ENCODE measurements at places on chromosomes 2 and 18. TPM values are rescaled to one million over a fixed set of nuclear protein-coding genes. Genes with fewer than 3 reads are reported as not detected.
A peak's percentile ranks its signal among the peaks of the same experiment; 100 is the strongest.

The LHCGR gene
- not detected for total RNA-seq

The SERPINB12 gene
- total RNA-seq = not detected

The ARHGEF33 gene
- 0.34 TPM for total RNA-seq

The GBX2 gene
- not detected for total RNA-seq

The SERPINB11 gene
- not detected for total RNA-seq

The SIX3 gene
- 0.19 TPM for total RNA-seq

The GAREM1 gene
- total RNA-seq = 38.1 TPM

GRCh38 chr2:146985753-146986152 lies 859.1 kb upstream of the ACVR2A start:
- H3K4me1 ChIP-seq = no peaks in the 10 kb centered on the region
- DNase-seq = no peak
- no peaks in the 10 kb centered on the region for H3K27me3 ChIP-seq
- H3K27ac ChIP-seq = no peak overlapping the region

- peak; percentile 43 for DNase-seq
- H3K27ac ChIP-seq = peak overlapping the region; percentile 17
- no peak overlapping the region for H3K4me3 ChIP-seq
- H3K4me1 ChIP-seq = no peaks in the 10 kb centered on the region
Observed at GRCh38 chr18:9366126-9366714, 31.6 kb downstream of the TWSG1 start.

DNA sequence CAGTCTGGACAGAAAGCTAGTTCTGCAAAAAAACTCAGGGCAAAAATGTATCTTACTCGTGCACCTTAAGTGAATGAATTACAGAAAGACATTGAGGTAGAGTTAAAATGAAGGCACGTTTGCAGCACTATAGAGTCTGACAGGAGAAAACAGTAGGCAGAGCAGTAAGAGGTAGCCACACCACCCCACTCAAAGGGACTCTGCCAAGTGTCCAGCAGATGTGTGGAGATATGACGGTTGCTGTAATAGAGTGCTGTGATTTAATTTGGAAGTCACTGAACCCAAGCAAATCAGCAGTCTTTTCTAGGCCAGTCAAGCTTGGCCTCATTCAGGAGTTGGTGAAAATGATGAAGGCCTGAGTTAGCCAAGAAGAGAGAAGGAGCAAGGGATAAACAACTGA lies 464.4 kb downstream of the PTPRM start:
- H3K4me3 ChIP-seq = no peak overlapping the region
- H3K4me1 ChIP-seq = no peaks in the 10 kb centered on the region
- H3K27me3 ChIP-seq = no peaks in the 10 kb centered on the region
- DNase-seq = no peak
- no peaks in the 10 kb centered on the region for H3K36me3 ChIP-seq

- H3K4me1 ChIP-seq = peaks cover 10% of the 10 kb centered on the region
- no peaks in the 10 kb centered on the region for H3K36me3 ChIP-seq
Observed at GRCh38 chr2:237870754-237871651, 11.6 kb downstream of the RAMP1 start.

GRCh38 chr2:175737722-175738361 lies 264.2 kb downstream of the LNPK start:
- no peaks in the 10 kb centered on the region for H3K36me3 ChIP-seq
- H3K4me3 ChIP-seq = no peak overlapping the region
- no peaks in the 10 kb centered on the region for H3K27me3 ChIP-seq
- no peak overlapping the region for H3K27ac ChIP-seq

DNA sequence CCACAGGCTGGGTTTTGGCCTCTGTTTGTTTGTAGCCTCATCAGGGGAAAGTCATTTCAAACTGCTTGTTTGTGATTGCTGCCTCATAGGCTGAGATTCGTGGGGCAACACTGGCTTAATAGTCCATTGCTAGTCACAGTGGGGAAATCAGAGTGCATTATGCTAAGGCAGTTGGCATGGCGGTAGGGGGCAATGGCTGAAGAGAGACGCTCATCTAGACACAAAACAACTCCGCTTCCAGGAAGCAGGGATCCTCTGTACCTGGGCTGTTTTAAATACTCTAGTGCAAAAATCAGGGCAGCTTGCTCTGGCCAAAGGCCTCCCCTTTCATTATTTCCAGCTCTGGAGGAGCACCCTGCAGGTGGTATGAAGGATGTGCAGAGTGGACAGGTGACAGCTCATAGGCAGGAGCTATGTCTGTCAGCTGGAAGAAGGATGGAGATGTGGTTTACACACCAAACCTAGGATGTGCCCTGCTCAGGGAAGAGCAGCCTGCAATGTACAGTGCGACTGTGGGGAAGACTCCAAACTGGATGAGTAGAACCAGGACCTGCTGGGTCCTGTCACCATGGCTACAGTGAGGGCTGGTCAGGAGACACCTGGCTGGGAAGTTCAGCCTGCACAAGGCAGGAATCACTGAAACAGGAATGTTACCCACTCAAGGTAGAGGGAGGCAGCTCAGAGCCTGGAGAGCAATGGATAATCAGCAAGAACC lies 234.3 kb downstream of the CLIP4 start:
- no peaks in the 10 kb centered on the region for H3K36me3 ChIP-seq
- no peaks in the 10 kb centered on the region for H3K4me1 ChIP-seq
- no peak for DNase-seq
- H3K27ac ChIP-seq = no peak overlapping the region
- H3K27me3 ChIP-seq = no peaks in the 10 kb centered on the region
- H3K4me3 ChIP-seq = no peak overlapping the region

DNA sequence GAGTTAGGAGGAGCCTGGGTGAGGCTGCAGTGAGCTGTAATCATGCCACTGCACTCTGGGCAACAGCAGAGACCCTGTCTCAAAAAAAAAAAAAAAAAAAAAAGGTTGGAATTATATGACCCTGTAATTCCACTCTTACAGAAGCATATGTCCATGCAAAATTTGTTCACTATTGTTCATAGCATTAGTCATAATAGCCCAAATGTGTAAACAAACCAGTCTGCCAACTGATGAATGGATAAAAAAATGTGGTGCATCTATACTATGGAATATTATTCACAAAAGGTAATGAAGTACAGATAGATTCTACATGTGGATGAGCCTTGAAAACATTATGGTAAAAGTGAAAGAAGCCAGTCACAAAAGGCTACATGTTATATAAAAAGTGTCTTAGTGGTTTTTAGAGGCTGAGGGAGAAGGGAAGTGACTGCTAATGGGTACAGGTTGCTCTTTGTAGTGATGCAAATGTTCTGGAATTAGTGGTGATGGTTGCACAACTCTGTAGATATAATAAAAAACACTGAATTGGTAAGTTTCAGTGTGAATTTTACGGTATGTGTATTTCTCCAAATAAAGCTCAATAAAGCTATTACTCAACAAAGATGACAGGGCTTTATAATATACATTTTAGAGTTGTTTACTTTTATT lies 9.4 kb downstream of the COA5 start:
- H3K36me3 ChIP-seq = peaks cover 12% of the 10 kb centered on the region
- H3K4me1 ChIP-seq = no peaks in the 10 kb centered on the region
- DNase-seq = no peak
- no peak overlapping the region for H3K4me3 ChIP-seq
- H3K27ac ChIP-seq = no peak overlapping the region

- no peak overlapping the region for H3K27ac ChIP-seq
- no peaks in the 10 kb centered on the region for H3K36me3 ChIP-seq
- DNase-seq = no peak
- H3K4me1 ChIP-seq = no peaks in the 10 kb centered on the region
- H3K4me3 ChIP-seq = no peak overlapping the region
- peaks cover 3% of the 10 kb centered on the region for H3K27me3 ChIP-seq
Observed at GRCh38 chr2:175282300-175282699, 100.8 kb upstream of the ATP5MC3 start.

DNA sequence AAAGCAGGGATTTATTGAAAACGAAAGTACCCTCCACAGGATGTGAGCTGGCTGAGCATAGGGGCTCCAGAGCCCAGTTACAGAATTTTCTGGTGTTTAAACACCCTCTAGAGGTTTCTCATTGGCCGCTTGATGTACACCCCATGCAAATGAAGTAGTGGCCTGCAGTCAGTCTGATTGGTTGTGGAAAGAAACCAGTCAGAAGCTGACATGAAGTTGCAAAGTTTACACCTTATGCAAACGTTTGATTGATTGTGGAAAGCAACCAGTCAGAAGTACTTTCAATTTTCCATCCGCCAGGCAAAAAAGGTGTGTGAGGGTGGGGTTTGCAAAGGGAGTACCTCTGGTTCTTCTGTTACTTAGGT lies 62.3 kb downstream of the VWA3B start:
- peak overlapping the region; percentile 19 for H3K27ac ChIP-seq
- H3K4me1 ChIP-seq = no peaks in the 10 kb centered on the region
- H3K27me3 ChIP-seq = no peaks in the 10 kb centered on the region
- no peak overlapping the region for H3K4me3 ChIP-seq
- DNase-seq = peak; percentile 53

- no peak overlapping the region for H3K4me3 ChIP-seq
- DNase-seq = no peak
- no peaks in the 10 kb centered on the region for H3K4me1 ChIP-seq
- no peak overlapping the region for H3K27ac ChIP-seq
Observed at GRCh38 chr2:207885010-207885409, 115.3 kb upstream of the FZD5 start.

GRCh38 chr2:26846334-26847306 lies 1.3 kb upstream of the DPYSL5 start:
- peaks cover 8% of the 10 kb centered on the region for H3K27me3 ChIP-seq
- no peak overlapping the region for H3K4me3 ChIP-seq
- H3K4me1 ChIP-seq = peaks cover 12% of the 10 kb centered on the region
- no peaks in the 10 kb centered on the region for H3K36me3 ChIP-seq
- no peak overlapping the region for H3K27ac ChIP-seq
- DNase-seq = peak; percentile 79

- H3K27ac ChIP-seq = no peak overlapping the region
- peak; percentile 39 for DNase-seq
- no peaks in the 10 kb centered on the region for H3K36me3 ChIP-seq
- H3K4me3 ChIP-seq = no peak overlapping the region
Observed at GRCh38 chr2:42092084-42092996, 44.5 kb downstream of the PKDCC start.

DNA sequence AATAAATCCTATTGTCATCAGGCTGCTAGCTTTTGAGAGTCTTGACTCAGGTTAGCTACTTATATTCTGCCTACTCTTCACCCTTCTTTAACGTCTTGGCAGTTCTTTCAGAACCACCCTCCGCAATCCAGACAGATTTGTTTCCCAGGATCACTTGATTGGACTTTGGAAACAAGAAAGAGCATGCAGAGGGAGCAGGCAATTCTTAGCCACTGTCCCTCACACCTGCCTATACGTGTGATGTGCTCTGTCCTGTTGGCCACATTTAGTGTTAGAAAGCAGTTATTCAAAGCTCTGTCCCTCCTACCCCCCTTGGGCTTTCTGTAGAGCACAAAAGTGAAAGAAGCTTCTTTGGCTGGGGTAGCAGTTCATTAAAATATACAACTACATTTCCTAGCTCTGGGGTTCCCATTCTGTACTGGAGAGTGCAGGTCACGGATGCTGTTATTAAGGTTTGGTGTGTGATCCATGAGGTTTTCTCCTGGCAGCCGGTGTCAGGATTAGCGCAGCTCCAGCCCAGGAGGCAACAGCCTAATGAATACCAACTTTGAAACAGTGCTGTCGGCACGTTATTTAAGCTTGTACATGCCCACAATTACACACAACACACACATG lies 6.3 kb downstream of the FZD5 start:
- H3K4me1 ChIP-seq = peaks cover 15% of the 10 kb centered on the region
- H3K4me3 ChIP-seq = no peak overlapping the region
- DNase-seq = no peak
- no peaks in the 10 kb centered on the region for H3K27me3 ChIP-seq
- H3K27ac ChIP-seq = peak overlapping the region; percentile 0
